ENCODE measurements at places on chromosomes 5 and 9.

DNA sequence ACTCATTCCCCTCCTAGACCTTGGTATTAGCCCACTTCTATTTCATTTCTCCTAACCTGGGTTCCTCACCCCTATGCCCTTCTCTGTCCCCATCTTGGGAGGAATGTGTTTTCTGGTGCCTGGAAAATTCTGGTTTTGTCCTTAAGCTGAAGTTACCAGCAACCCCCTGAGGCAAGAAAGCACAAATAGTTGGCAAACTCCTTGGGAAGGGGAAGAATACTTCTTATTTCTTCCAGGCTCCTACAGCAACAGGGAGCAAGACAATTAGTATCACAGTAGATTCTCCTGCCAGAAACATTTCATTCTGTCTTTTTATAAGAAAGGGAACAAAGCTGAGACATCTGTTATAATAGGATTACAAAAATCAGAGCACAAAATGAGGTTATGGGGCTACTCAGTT lies 142.5 kb downstream of the SNCAIP start:
- DNase-seq = no peak

GRCh38 chr9:21607576-21607975 lies 125.5 kb upstream of the IFNE start:
- no peak for DNase-seq

DNA sequence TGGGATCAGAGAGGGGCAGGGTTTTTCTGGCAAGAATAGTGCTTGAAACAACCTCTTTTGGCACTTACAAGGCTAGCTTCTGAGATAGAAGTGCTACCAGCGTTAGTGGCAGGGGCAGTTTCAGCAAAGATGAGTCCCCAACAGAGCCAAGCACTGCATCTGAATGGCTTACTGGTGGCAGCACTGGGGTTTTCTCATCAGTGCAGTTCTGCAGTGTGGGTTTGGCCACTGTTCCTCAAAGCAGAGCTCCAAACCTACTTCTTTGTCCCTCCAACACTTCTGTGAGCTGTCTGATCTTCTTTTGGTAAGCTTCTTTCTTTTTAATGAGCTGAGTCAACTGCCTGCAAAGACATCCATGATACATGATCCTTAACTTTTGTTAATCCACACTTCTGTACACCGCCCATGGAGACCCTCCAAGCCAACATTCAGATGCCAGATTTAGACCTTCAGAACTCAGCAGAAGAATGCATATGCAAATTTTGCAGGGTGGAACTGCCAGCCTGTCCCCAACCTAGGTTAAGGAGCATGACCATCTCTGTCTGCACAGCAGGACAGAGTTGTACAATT lies 29.9 kb upstream of the FSTL4 start:
- no peak for DNase-seq

DNA sequence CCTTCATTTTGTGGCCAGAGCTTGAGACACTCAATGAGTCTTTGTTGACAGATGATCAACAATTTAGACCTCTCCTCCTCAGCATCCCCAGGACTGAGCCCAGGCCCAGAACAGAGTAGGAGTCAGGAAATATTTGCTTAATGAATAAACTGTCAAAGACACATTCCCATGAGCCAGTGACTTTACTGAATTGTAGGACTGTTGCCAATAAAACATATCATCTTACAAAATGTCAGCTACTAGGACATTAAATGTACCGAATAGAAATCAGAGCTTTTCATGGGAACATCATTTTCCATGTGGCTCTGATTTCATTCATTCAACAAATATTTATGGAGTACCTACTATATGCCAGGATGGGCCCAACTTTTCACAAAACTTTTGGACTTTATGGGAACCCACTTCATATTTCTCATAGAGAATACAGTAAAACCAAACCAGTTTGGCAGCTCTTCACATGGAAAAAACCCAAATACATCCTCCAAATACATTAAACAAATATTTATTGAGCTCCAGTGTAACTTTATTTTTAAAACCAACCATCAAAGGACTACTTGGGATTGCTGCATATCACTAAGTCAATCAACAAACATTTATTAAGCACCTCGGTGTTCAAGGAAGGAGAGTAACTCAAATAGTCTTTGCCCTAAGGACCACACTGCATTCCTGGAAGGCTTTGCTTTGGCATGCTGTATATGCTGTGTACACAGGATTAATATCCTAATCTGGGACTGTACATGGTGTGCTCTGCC lies 11.4 kb downstream of the VDAC1 start:
- no peak for DNase-seq

- peak; percentile 49 for DNase-seq
These were observed 5.5 kb downstream of the SEPTIN8 start for GRCh38 chr5:132771503-132771998.

- no peak for DNase-seq
These were observed 157.5 kb downstream of the MACROH2A1 start for GRCh38 chr5:135241536-135241935.

DNA sequence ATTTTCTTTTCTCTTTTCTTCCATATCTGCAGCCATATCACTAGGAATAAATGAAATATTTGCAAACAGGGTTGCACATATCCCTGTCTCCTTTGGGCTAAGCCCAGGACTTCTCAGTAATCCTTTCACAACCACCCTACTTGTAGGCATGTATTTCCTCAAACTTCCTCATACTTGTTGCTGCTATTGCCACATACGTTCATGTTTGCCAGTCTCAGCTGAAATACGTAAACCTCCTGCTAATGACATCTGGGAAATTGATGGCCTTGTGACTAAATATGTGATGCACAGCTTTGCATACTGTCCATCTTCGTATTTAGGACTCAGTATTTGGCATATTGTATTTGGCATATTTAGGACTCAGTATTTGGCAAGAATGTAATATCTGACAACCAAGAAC lies 224.6 kb downstream of the PLK2 start:
- no peak for DNase-seq

- DNase-seq = no peak
These were observed 75.8 kb downstream of the POU5F2 start for GRCh38 chr5:93665648-93666047.

DNA sequence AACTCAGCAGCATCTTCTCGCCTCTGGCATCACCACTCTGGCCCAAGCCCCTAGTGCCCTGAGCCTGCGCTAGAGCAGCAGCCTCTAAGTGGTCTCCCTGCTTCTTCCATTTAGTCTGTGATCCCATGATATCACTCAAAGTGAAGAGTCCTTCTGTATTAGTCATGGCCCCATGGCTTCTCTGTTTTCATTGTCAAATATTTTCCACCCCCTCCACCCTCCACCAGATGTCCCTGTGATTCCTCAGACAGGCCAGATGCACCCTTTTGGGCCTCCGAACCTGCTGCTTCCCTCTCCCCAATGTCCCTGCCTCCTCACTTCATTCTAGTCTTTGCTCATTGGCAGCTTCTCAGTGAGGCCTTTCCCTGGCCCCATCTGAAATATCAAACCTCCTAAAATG lies 299.2 kb downstream of the SPOCK1 start:
- DNase-seq = no peak

DNA sequence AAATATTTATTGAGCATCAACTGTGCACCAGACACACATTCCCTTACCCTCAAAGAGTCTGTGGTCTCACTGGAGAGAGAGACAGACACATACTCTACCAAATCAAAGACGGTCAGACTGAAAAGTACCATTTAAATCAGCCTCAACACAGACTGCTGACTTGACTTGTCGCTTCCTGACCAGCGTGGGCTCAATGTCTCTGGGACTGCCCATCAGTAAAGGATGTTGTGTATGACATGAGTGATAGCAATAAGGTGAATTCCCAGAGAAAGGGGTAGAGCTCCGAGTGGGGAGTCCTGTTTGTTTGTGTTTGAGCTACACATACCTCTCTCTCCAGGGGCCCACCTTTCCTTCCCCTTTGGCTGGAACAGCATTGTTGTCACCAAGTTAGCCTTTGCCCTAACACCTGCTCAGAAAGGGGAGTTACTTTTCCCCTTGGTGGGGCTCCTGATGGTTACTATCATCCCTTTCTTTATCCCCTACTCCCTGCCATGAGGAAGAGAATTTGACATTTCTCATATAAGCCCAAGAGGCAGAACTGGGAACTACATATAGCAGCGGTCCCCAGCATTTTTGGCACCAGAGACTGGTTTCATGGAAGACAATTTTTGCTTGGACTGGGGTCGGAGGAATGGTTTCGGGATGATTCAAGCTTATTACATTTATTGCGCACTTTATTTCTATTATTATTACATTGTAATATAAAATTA lies 33.9 kb downstream of the NR4A3 start:
- no peak for DNase-seq

- peak; percentile 89 for DNase-seq
These were observed 13.5 kb upstream of the ANKRD18B start for GRCh38 chr9:33510262-33511183.

DNA sequence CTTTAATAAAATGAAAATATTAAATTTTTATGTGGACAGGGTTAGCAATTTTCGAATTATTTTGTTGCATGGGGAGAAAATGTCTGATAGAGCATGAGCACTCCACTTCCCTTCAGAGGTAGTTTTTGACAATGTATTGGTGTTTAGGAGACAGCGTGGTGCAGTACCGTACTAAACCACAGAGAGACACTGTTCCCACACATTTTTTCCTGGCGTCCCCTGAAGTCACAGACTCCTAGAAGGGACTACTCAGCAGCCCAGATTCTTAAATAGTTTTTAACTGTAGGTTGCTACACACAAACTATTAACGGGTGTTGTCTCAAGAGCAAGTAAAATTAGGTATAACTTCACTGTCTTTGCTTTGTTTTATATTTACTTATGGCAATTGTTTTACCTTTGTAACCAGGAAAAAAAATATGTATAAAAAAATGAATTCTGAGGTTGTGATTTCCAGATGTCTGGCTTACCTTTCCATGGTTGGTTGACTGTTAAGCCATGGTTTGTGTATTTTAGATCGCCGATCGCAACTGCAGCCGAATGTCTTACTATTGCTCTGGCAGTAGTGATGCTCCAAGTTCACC lies 171.2 kb downstream of the DOCK8 start:
- peak; percentile 91 for DNase-seq

DNA sequence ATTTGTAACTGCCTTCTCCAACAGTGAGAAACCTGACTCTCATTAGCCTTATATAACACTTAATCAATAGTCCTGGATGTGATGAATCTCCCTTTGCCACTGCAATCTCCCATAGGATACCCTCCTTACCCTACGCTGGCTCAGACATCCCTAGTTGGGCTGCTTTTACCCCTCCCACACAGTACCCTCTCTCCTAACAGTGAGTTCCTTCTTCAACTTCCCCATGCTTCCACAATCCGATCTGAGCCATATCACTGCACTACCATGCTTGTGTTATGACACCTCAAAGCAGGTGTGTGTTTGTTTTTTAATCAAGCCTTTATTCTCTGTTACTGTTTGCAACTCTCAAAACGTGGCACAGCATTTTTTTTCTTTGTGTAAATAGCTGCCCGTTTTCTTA lies 60.5 kb upstream of the C9orf72 start:
- no peak for DNase-seq

- no peak for DNase-seq
These were observed 27.4 kb upstream of the ENHO start for GRCh38 chr9:34550016-34550680.

DNA sequence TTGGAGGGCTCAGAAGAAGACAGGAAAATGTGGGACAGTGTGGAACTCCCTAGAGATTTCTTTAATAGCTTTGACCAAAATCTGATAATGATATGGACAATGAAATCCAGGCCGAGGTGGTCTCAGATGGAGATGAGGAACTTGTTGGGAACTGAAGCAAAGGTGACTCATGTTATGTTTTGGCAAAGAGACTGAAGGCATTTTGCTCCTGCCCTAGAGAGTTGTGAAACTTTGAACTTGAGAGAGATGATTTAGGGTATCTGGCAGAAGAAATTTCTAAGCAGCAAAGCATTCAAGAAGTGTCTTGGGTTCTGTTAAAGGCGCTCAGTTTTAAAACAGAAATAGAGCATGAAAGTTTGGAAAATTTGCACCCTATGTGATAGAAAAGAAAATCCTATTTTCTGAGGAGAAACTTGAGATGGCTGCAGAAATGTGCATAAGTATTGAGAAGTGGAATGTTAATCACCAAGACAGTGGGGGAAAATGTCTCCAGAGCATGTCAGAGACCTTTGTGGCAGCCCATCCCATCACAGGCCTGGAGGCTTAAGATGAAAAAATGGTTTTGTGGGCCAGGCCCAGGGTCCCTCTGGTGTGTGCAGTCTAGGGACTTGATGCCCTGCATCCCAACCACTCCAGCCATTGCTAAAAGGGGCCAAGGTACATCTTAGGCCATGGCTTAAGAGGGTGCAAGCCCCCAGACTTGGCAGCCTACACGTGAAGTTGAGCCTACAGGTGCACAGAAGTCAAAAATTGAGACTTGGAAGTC lies 463.7 kb upstream of the TLE4 start:
- DNase-seq = no peak

DNA sequence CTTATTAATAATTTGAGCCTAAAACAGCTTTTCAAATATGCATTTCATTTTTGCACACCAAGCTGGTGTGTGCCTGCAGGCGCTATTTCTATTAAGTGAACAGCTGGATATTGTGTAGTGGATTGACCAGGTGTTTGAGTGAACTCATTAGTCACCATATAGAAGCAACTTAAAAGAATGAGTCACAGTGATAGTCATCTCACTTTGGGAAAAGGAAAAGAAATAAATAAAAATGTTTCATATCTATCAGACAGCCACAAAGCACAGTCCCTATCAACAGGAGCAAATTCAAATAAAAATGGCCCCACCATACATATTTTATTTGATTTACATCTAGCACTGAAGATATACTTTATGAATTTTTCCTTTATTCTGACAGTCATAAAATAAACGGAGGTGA lies 456.5 kb upstream of the CDH9 start:
- no peak for DNase-seq

- DNase-seq = no peak
These were observed 316.3 kb downstream of the FAM170A start for GRCh38 chr5:119945691-119946090.

DNA sequence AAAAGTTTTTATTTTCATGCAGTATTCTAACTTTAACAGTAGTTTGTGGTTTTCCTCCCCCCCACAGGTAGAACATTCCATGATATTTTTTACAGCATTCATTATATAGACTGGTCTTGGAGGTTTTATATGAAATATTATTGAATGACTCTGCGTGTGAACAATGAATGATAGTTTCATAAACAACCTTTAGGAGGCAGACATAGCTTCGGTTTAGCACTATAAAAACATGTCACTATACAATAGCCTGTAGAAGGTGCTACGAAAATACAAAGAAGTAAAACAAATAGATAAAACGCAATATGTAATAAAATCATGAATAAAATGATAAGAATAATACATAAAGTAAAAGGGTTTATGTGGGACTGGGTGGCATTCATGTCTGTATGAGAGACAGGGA lies 8.5 kb downstream of the KLF4 start:
- DNase-seq = no peak

DNA sequence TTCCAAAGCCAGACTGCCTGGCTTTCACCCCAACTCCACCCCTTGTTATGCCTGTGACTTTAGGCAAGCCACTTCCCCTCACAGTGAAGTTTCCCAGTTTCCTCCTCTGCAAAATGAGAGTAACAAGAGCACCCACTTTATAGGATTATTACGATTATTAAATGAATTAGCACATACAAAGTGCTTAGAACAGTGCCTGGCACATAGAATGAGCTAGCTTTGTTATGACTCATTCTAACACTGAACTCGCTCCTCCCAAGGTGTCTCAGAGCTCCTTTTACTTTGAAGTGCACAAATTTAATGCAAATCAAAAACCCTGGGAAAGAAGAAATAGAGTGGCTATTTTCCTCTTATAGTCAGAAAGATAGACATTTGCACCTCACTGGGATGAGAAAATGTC lies 34.3 kb downstream of the DNAH5 start:
- DNase-seq = no peak

Measured in eye (tissue), 1 donor.